ENCODE measurements at places on chromosomes 13 and 19.

- DNase-seq, result no peak
Measured at GRCh38 chr19:46494146-46494940, 1.3 kb downstream of the PNMA8B start.

DNA sequence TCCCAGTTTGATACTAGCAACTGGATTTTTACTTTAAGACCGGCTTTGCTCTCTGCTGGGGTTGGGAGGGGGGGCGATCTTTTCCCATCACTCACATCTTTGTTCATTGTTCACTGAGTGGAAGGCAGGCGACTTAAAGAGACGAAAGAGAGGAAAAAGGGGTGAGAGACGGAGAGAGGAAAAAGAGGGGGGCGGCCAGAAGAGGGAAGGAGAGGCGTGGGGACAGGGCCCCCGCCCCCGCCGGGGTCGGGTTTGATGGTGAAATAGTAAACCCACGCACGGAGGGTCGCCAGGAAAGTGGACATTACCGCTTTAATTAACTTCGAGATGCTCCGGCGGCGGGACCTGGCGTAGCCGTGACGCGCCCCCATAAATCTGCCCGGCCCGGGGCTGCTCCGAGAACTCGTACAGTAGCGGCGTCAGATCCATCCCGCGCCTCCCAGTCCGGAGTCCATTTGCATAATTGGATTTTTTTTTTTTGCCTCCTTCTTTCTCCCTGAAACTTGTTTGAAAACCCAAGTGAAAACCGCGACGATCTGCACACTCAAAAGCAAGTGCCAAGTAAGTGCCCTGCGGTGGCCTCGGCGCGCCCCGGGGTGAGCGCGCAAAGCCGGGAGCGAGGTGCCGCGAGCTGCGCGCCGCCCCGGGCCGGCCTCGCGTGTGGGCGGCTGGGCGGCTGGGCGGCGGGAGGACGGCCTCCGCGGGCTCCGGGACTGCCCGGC lies 143.9 kb upstream of the ZNF536 start:
- DNase-seq, result no peak

GRCh38 chr13:36418022-36418805 lies 14.1 kb upstream of the CCNA1 start:
- no peak for DNase-seq

GRCh38 chr13:98528663-98529064 lies 48.2 kb downstream of the STK24 start:
- DNase-seq, result no peak

- no peak for DNase-seq
Measured at GRCh38 chr13:92838786-92839185, 387.8 kb upstream of the GPC6 start.

GRCh38 chr13:95226932-95227695 lies 74.1 kb downstream of the ABCC4 start:
- no peak for DNase-seq

DNA sequence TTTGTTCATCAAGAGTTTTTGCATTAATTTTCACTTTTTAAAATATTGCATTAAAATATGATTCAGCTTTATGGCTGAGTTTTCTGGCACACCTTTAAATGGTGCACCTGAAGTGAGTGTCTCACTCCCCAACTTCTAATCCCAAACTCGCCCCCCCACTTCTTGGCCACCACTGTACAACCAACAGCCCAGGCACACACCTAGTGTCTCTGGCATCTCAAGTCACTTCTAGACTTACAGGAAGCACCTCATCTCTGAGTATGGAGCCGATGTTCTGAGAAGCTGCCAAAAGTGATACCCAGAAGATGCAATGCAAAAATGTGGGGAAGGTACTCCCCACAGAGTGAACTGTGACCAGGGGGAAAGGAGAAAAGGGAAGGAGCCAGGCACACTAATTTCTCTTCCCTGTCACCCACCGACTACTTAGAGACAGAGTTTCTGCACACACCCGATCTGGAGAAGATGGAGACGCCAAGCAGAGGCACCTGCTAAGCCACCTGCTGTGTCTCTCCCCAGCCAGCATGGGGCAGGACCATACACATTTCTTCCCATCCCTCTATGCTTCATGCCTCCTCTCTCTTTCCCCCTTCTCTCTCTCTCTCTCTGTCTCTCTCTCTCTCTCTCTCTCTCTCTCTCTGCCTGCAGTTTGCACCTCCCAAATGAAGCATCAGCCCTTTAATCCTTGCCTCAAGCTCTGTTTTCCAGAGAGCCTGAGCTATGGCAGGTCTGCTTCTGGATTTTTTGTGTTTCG lies 155.3 kb upstream of the ZNF507 start:
- DNase-seq, result no peak

- no peak for DNase-seq
Measured at GRCh38 chr13:98844021-98844420, 91.5 kb upstream of the SLC15A1 start.

- no peak for DNase-seq
Measured at GRCh38 chr19:43672061-43672679, 2.2 kb upstream of the PLAUR start.

GRCh38 chr19:33509774-33510173 lies 11.8 kb downstream of the PEPD start:
- no peak for DNase-seq

DNA sequence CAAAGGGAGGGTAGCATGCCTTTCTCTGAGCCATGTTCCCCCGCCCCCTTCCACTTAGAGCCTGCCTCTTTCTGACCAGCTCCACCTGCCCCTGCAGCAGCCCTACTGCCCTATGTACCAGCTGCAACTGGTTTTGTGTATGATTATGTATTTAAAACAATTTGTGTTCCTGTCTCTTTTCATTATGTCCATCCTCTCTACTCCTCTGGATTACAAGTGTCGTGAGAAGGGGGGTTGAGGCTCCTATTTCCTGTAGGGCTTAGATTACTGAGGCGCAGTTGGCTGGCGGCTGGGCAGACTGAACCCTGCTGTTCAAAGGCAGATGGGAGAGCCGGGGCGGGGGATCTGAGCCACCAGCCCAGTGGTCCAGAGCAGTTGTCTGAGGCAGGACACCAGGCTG lies 213.3 kb downstream of the KCNRG start:
- DNase-seq, result no peak

DNA sequence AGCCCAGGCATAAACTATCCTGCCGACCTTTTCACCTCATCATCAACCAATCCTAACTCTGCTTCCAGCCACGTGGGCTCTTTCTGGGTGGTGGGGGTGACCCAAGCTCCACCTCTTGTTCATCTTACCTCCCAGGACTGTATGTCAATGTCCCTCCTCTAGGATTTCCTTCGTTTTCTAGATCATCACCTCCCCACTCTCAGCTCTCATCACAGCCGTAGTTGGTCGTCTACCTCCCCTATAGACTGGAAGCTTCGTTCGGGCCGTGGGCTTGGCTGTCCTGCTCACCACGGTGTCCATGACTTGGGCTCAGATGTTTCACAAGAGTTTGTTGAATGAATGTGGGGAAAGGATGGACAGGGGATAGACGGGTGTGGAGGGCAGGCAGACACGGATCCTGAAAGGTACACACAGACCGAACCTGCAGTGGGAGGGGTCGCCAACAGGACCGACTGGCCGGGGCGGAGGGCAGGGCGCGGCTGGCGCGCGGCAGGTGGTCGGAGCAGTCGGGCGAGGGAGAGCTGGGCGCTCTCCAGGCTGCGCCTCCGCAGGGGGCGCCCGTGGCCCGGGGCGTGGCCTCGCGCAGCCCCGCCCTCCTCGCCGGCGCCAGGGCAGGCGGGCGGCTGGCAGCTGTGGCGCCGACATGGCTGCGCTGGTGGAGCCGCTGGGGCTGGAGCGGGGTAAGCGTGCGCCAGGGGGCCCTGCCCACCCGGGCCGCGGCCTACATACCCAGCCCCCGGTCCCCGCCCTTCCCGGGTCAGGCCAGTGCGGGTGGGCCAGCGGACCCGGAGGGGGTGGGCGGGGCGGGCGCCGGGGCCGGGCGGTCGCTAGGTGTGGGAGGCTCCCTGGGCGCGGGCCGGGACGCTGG lies at the start of gene LIN7B:
Gene LIN7B (plus strand): TSS at position 609 of the 868 bp plus-strand sequence. CDS start 35 bp downstream, at position 644.
- DNase-seq, result peak; percentile 17

GRCh38 chr13:28494778-28495537 lies at the start of gene FLT1:
FLT1 (minus strand) TSS chr13:28495128; CDS start chr13:28494843, 285 bp downstream.
- no peak for DNase-seq

- no peak for DNase-seq
Measured at GRCh38 chr13:97723655-97724054, 229.8 kb upstream of the IPO5 start.

GRCh38 chr13:102401265-102401664 lies 583 bp downstream of the FGF14 start:
- DNase-seq, result no peak

- no peak for DNase-seq
Measured at GRCh38 chr19:48342841-48343540, 17.6 kb downstream of the EMP3 start.

- DNase-seq, result no peak
Measured at GRCh38 chr19:19214159-19214490, 2.4 kb downstream of the NCAN start.

DNA sequence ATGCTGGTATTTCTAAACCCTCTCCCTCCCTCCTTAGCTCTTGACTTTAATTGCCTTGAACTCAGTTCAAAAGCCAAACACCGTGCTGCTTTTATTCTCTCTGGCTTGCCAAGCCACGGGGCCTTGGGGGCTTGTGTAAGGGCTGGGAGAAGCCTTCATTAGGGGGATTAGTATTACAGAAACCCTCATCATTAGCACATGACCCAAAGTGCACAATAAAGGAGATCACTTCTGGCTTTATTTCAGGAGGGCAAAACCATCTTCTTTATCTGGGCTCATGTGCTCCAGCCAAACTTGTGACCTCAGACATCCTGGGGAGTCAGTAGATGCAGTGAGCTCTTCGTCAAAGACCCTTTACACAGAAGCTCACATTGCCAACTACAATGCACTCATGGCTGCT lies at the start of gene DCT:
Gene DCT (minus strand): TSS at position 67 of the 400 bp plus-strand sequence. CDS start 427 bp downstream, outside the sequence.
- DNase-seq, result no peak

GRCh38 chr19:45158503-45159209 lies 2.1 kb downstream of the NKPD1 start:
- DNase-seq, result no peak

DNA sequence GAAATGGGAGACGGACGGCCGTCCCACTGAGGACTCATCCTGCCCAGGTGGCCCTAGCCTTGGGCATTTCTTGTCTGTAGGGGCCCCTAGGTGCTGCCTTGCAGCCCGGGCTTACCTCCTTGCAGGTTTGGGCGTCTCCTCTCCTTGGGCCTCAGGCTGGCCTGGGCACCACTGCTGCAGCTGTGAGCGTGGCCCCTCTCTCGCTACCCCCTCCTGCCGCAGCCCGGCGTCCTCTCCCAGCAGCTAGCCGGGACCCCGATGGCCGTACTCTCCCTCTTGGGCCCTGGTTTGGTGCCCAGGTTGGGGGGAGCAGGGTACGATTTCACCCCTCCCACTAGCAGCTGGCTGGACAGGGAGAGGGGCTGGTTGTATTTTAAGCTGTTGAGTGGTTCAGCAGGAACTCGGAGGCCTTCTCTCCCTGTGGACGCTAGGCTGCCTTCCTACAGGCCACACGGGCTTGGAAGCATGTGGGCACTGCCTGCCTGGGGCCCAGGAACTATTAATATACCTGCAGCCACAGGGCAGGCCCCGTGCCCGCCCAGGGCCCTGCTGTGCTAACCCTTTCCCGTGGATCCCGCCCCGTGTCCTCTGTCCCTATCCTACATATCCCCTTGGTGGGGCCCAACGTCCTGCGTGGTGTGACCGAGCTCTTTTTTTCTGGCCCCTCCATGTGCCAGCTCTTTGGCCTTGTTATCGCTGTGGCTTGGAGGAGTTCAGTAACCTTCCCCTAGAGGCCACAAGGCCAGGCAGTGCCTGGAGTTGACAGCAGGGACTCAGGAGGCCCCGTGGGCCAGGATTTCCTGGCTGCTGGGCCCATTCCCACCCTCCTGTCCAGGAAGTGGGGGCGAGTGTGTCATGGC lies 11.7 kb downstream of the NDUFB7 start:
- DNase-seq, result no peak

- no peak for DNase-seq
Measured at GRCh38 chr19:29530540-29531457, 5.0 kb downstream of the VSTM2B start.

DNA sequence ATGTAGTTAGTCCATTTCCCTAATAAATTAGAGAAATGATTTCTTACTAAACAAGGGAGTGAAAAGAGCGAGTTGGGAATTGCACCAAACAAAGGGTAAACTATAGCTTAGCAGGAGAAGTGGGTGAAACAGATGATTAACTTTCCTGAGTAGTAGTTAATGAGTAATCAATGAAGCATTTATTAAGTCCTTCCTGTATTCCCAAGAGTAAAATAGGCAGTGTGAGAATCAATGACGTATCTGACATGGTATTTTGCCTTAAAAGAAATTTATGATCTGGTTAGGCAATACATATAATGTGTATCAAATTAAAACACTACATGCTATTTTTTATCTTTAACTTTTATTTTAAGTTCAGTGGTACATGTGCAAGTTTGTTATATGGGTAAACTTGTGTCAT lies 142.8 kb downstream of the KLF5 start:
- no peak for DNase-seq

GRCh38 chr13:28849441-28849840 lies 29.3 kb downstream of the MTUS2 start:
- no peak for DNase-seq

DNA sequence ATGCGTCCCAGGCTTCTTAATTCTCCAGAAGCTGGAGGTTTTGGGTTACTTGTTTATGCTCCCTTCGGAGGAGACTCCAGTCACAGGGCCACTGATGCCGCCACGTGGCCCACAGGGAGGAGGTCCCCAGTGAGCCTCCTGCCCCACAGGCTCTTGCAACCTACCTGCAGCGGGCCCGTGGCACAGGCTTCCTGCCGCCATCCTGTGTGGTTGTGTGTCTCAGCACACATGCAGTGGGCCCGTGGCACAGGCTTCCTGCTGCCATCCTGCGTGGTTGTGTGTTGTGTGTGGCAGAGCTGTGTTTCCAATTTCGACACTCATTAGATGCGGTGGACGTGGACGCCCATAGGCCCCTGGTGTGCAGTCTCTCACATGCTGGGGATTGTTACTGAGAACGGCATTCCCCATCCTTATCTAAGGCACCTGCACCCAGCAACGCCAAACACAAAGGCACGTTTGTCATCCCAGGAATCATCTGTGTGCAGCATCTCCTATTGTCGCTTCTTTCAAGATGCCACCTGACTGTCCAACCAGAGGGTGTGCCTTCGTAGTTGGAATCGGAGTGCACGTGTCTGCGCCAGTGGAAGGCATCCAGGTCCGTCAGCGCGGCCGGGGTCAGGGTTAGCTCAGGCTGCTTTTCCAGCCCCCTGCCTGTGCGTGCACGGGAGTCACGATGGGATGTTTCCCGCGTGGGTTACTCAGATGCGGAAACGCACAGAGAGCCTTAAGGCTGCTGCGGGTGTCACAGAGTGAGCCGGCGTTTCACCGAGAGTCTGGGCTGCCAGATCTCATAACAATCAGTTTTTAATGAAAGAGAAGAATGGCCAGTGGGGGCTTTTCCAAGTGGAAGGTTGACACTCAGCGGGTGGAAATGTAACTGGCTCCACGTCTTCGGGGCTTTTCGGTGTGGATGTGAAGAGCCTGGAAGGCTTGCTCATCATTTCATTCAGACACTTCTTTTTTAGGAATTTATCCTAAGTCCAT lies 119.8 kb downstream of the ATP11A start:
- DNase-seq, result no peak

- DNase-seq, result no peak
Measured at GRCh38 chr13:46595136-46595884, 42.3 kb downstream of the LRCH1 start.

DNA sequence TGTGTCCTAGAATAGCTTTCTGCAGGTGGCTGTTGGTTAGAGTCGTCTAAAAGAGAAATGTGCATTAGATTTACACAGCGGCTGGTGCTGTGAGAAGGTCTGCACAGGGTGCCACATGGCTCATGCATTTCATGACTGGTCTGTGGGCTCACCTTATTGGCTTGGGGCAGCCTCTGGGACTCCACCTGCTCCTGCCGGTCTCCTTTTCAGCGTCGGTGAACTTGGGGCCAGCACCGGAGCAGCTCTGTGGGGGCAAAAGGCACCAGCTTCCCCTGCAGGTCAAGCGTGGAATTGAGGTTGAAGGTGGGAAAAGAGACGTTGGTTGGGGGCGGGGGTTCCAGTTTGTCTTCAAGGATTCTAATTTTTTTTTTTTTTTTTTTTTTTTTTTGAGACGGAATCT lies 3.1 kb upstream of the PNMA8C start:
- no peak for DNase-seq
